ENCODE measurements at places on chromosomes 5 and 9.

DNA sequence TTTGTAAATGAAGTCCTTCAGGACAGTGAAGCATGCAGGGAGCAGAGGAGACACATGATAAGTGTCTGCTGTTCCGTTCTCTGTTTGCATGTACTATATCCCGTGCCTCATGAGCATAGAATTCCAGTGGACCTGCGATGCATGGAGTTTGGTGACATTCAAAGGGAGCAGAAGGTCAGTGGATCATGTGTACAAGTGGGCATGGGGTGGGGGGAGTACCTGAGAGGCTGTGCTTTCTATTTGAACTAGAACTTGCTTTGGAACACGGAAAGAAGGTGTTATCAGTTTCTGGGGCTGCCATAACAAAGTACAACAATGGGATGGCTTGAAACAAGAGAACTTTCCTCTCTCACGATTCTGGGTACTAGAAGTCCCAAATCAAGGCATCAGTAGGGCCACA lies 5.1 kb upstream of the CCNJL start:
- DNase-seq = no peak

- DNase-seq = no peak
These were observed 1306.3 kb upstream of the ACO1 start for GRCh38 chr9:31078175-31078574.

GRCh38 chr9:133449760-133450159 lies 10.0 kb upstream of the CACFD1 start:
- DNase-seq = no peak

GRCh38 chr9:129341171-129341986 lies 163.3 kb upstream of the IER5L start:
- no peak for DNase-seq

GRCh38 chr9:90720621-90721265 lies 78.1 kb upstream of the DIRAS2 start:
- no peak for DNase-seq

DNA sequence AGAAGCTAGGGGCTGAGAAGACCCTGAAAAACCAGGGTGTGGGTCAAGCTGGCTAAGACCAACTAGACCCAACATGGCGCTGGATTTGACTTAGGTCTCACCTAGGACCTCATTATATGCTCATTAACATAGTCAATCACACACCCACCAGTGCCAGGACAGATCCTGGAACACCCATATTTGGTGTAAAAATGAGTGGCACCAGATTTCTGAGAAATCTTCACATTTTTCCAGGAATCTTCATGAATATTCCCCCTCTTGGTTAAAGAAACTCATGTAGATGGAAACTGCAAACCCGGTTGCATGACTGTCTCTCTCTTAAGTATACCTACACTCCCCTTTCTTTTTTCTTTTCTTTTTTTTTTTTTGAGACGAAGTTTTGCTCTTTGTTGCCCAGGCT lies 17.9 kb upstream of the RAB14 start:
- DNase-seq = no peak

- DNase-seq = no peak
These were observed 5.3 kb downstream of the IRX4 start for GRCh38 chr5:1877103-1878049.

- DNase-seq = no peak
These were observed 134.6 kb upstream of the CPEB4 start for GRCh38 chr5:173753307-173754168.

DNA sequence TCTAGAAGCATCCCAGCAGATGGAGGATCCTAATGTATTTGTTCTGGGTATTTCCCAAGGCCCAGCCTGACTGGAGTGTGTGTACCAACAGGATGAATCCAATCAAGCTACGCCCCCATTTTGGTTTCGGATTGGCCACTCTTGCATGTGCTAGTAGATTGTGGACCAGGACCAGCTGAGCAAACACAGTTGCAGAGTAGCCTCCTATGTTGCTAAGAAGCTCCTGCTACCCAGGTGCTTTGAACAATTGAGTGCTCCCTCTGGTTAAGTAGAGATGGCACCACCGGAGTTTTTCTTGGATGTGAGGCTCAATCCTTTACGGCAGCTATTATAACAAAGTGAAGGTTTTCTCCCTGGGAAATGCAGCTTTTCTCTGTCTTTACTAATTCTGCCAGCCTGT lies 204.5 kb downstream of the NTRK2 start:
- DNase-seq = no peak

DNA sequence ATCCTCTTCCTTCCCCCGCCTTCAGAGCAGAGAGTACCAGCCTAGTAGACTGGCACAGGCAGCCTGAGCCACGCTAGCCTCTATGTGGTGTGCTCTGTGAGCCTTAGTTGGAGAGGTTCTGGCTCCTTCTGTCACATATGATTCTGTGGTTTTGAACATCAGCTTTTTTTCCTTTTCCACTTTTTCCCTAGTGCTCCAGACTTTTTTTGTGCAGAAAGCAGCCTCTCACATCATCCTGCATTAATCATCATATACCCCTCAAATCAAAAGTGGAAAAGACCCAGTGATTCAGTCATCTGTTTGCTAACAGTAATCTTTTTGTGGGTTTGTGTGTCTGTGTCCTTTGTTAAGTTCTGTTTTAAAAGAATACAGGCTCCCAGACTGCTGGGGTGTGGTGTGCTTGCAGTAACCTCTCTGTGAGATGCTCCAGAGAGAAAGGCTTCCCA lies 663.9 kb upstream of the RGMB start:
- no peak for DNase-seq

DNA sequence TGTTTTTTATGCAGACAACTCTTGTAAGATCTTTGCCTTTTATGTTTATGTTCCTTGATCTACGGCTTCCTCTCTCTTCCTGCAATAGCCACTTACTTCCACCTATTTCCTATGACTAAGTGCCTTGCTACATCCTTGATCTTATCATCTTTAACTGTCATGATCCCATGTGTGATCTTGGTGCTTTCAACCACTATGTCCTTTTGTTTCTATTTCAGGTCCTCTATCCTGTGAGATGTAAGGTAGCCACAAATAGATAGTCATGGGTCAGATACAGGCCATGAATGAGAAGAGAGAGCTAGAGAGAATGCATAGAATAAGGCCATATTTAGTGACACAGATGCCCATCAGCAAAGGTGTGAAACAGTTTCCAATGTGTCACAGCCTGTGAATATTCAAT lies 243.6 kb upstream of the HAPLN1 start:
- no peak for DNase-seq

DNA sequence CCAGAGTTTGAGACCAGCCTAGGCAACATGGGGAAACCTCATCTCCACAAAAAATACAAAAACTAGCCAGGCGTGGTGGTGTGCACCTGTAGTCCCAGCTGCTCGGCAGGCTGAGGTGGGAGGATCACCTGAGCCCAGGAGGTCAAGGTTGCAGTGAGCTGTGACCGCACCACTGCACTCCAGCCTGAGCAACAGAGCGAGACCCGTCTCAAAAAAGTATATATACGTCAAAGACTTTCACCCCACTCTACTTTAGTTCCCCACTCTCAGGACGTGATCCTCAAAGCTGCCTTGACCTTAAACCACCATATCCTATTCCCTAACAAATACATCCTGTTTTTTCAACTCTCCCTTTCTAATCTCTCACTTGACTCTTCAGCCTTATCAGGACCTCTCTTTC lies 41.0 kb downstream of the PCDHGC5 start:
- DNase-seq = no peak

GRCh38 chr5:173624282-173624681 lies 7.8 kb upstream of the BOD1 start:
- DNase-seq = no peak

DNA sequence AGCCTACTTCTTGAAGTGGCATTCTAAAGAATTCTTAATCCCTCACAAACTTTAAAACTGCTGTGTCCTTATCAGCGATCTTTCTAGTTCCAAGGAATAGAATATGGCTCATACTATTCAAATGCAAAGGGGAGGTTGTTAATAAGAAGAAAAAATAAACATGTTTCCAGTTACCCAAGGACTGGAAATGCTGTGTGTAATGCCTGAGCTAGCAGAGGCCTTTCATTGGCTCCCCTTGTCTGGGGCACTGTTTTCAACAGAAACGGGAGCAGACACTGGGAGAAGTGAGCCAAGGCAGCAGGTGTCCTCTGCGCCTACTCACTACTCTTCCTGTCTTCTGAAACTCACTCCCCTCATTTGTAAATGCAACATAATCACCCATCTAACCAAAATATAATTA lies 253.0 kb downstream of the MARCHF11 start:
- no peak for DNase-seq

DNA sequence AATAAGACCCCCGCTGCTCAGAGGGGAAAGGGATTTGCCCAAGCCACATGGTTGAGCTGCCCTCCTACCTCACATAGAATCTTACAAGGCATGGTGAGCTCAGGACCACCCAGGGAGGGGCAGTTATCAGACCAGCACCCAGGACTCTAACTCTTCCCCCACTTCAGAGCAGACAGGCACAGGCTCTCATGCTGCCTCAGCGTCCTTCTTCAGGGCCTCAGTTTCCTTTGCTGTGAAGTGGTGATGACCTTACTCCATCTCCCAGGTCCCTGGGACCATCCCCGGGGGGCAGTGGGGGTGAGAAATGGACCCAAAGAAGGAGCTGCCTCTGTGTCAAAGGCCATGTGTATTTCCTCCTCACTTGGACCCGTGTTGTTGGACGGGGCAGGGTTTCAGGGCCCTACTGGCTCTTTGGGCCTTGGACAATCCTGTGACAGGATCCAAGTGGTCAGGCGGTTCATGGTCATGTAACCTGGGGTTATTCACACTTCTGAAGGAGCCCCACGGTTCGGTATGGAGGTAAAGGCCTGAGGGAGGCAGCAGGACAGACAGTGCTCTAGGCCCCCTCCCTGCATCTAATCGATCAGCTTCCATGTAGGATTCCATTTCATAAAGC lies 31.7 kb upstream of the CSF1R start:
- no peak for DNase-seq

DNA sequence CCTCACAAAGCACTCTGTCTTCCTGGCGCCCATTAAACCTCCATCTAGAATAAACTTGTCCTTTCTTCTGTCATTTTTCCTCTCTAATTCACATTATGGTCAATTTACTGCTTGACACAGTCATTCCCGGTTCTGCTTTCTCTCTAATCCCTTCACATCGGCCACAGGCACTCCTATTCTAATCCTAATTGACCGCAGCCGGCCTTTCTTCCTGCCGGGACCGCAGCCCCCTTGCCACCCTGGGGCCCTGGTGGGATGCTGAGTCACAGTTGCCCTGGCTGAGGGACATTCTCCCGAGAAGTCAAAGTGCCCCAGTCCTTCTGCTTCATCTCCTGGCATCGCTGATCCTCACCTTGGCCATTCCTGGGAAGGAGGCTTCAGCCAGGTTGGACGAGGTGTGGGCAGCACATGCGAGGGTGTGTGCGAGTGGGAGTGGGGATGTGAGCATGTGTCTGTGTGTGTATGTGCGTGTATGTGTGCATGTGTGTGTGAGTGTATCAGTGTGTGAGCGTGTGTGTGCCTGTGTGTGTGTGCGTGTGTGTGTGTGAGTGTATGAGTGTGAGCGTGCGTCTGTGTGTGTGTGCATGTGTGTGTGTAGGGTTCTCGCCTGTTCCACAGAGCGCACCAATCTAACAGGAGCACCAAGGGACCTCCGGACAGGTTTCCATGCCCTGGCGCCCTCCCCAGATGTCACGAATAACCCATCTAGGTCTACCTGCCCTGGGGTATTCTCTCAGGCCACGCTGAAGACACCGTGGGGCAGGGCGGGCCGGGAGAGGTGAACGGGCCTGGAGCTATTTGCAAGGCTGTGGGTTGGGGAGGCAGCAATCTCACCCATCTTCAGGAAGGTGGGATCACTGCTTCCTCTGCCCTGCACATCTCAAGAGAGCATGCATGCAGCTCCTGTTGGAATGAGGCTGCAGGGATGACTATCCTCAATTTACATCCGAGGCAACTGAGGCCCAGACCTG lies 191.2 kb downstream of the PAX5 start:
- DNase-seq = no peak

DNA sequence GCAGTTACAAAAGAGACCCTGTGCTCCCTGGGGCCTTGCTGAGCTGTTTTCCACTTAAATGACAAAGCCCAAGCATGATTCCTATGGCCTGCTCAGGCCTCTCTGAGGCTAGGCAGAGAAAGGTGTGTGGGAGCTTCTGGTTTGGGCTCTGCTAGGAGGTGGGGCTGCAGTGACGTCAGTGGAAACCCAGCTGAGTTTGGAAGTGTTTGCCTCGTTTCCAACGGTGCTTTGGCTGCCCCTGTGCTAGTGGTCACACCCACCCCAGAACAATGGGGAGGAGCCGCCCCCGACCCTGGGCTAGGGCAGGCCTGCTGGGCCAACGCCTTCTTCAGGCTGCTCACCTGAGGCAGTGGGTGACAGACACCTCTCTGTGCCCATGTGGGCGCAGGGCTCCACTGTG lies 10.4 kb downstream of the ANGPTL2 start:
- no peak for DNase-seq

GRCh38 chr5:149054416-149054815 lies 8.4 kb downstream of the SH3TC2 start:
- no peak for DNase-seq

GRCh38 chr9:16659096-16659495 lies 211.4 kb downstream of the BNC2 start:
- no peak for DNase-seq

DNA sequence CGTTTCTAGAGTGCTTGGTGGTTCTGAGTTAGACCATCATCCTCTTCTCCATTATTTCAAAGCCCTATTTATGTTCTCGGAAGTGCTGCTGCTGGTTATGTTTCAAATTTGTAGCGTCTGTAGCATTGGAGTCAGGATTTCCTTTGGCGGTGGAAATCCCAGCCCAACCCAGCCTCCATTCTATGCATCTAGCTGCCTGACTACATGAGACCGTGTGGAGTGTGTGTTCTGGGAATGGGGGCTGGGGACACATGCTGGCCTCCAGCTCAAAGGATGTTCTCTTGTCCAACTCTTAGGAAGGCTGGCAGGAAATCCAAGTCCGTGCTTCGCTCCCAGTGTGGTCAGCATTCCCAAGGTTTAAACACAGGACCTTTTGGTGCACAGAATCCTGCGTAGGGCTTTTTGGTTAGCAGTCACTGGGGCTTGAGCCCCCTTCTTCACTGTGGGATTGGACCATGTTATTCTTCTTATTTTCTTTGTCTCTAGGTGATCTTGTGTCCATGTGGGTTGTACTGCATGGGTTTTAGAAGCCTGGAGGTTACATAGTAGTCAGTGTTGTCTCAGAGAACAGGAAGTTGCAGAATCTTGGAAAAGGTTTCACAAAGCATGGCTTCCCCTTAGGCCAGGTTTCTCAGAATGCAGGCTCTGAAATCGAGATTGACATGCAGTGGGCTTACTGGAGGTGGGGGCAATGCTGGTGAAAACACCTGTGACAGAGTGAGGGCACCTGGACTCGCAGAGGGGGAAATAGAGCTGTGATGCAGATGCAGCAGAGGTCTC lies 132.2 kb downstream of the ARHGAP26 start:
- DNase-seq = no peak

GRCh38 chr9:114855488-114855887 lies 49.6 kb upstream of the TNFSF15 start:
- DNase-seq = no peak
